NCI-H187 (cell line): ENCODE measurements at places on chromosomes 6 and 20.

- DNase-seq = no peak
These were observed 469.7 kb downstream of the CDKAL1 start for GRCh38 chr6:21003780-21004541.

GRCh38 chr6:15530411-15530810 is 132.4 kb downstream of the DTNBP1 start:
- no peak for DNase-seq

- DNase-seq = no peak
These were observed 3.3 kb upstream of the PXDC1 start for GRCh38 chr6:3754776-3755175.

DNA sequence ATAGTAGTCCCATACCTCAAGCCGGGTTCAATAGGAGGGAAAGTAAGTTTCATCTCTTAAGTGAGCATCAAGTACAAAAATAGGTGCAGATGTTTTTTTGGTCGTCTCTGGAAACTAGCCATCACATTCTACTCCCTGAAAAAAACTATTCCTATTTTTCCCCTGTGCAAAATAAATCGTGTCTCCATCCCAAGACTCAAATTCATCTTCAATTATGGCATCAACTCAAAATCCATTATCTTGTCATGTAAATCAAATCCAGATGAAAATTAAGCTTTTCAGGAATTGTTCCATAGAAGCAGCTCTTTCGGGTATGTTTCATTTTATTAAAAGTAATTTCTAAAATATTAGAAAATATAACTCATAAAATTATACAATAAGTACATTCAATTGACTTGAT is 1368.4 kb downstream of the GRIK2 start:
- no peak for DNase-seq

- no peak for DNase-seq
These were observed 532.8 kb downstream of the RFPL4B start for GRCh38 chr6:112879920-112880413.

DNA sequence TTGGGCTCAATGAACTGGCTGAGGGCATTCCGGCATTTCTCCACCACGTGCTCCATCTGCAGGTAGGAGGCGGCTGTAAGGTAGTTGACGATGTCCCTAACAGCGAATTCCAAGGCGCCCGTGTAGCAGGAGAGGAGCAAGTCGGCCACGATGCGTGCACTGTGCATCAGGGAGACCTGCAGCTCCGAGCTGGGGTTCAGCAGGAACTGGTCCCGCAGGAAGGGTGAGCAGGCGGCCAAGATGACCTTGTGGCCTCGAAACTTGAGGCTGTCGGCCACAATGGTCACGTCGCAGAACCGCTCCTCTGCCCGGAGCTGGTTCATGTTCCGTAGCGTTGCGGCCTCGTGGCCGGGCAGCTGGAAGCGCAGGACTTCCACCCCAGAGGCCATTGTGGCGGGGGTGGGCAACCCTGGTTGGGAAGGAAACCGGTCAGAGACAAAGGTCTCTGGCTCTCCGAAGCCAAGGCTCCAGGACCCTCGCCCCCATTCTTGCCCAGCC is 920 bp downstream of the ZBTB12 start:
- DNase-seq = no peak

DNA sequence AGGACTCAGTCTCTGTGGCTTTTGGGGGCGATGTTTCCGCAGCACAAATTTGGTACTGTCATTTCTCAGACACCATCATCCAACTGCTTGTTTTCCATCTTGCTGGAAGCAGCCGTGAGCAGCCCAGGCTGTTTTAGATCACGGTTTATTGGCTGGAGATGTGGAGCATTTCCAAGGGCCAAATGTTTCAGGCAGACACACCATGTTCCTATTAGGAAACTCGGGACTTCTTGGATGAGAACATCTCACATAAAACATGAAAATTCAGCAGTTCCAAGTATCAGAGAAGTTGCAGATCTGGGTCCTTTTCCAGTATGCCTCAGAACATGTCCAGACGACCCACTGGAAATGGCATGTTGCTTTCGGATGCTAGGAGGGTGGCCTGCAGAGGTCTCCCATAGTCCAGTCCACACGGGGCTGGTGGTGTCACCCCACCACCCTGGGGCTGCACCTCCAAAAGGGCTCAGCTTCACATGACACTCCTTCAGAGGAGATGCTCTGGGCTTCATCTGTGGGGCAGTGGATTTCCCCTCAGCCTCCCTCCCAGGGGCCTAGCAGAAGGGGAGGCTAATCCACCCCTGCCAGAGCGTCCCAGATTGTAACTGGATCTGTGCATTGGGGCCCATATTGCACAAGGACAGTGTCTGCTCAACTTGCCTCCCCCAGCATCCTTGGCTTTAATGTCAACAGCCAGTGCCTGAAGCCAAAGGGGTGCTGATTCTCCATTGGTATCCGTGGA is 176.3 kb downstream of the SCP2D1 start:
- DNase-seq = no peak

DNA sequence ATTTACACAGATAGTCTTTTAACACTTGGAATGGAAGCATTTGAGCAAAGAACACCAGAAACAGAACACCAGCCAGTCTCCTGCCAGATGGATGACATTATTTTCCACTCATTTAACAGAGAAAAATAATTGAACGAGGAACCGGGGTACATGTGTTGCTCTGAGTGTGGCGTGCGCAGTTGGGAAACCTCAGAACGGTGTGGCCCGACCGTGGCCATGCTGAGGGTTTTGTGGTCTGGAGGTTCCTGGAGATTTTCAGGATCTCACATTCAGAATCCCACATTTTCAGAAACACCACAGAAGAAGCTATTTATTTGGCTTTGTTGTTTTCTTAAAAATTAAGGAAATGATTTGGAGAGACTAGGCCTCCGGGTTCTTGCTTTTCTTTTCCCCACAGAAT is 126.9 kb upstream of the QKI start:
- DNase-seq = no peak

- DNase-seq = no peak
These were observed 87.5 kb downstream of the HDGFL1 start for GRCh38 chr6:22656706-22657351.

- no peak for DNase-seq
These were observed 47.6 kb upstream of the FUCA2 start for GRCh38 chr6:143559051-143559660.

DNA sequence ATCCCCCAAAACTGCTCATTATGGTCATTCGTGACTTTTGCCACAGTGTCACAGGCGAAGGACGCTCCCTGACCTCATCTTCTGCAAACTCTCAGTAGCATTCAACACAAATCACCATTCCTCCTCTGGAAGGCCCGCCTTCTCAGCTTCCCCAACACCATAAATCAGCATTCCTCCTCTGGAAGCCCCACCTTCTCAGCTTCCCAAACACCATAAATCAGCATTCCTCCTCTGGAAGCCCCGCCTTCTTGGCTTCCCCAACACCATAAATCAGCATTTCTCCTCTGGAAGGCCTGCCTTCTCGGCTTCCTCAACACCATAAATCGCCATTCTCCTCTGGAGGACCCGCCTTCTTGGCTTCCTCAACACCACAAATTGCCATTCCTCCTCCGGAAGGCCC is 288.0 kb upstream of the AGPAT4 start:
- DNase-seq = no peak

- no peak for DNase-seq
These were observed 25.1 kb downstream of the FKBP5 start for GRCh38 chr6:35663447-35664235.

DNA sequence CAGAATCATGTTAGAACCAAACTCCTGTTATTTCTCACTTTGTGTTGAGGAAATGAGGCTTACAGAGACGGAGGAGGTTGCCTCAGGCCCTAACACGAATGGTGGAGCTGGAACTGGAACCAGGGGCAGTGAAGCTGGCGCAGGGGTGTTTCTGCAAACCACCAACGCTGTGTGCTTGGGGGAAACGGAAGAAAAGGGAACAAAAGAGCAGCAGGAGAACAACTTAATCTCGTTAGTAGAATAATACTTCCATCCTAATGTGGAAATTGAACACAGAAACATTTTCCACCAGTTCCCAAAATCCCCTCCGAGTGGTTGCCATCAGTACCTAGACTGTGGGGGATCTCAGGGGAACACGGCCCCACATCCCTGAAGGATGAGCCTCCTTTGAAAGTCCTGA is 103.4 kb upstream of the FRMD1 start:
- no peak for DNase-seq

- DNase-seq = no peak
These were observed 131.7 kb downstream of the COL21A1 start for GRCh38 chr6:56115715-56116114.

DNA sequence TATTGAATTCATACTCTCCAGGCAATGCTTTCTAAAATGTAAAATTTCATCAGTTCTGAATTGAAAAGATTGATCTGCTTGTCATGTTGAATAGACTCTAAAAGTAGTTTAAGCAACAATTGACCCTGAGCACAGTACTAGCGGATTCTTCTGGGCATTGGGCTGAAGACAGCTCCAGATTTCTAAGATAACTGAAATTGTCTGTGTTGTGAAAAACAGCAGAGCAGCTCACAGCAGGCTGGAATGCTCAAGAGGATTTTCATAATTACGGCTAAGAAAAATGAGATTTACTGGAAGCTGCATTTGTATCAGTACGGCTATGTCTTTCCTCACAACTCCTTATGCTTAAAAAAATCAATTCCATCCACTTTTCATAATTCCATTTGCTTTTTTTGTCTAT is 373.7 kb downstream of the HACE1 start:
- no peak for DNase-seq

DNA sequence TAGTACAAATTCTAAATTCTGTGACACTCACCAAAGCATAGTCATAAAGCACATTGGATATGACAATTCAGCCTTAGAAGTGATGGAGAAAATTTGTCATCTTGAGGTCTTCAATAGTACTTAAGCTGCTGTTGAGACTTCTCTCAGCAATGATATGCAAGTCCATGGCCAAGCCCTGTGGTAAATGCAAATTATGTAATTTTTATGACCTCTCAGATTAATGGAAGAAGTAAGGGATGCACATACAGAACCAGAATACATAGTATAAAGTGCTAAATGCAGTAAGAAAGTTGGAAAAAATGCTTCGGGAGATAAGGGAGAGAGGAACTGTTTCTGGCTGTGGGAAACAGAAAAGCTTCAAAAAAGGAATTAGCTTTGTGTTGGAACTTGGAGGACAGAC is 700.7 kb downstream of the RNF144B start:
- no peak for DNase-seq

GRCh38 chr6:28922821-28923317 is 916 bp downstream of the TRIM27 start:
- no peak for DNase-seq

DNA sequence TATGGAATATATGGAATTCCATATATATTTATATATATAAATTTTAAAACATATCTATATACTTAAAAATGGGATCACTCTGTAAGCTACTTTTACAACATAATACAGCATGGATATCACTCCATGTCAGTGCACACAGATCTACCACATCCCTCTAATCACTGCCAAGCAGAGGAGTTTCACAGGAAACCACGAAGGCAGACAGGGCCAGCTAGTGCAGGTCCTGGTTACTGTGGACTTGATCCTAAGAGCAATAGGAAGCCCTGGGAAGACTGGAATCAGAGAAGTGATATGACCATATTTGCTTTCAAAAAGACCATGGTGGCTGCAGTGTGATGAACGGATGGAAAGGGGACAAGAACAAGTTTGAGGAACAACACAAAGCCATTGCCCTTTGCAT is 40.0 kb upstream of the NRN1 start:
- DNase-seq = no peak

- no peak for DNase-seq
These were observed 104.0 kb downstream of the VEGFA start for GRCh38 chr6:43873806-43874714.

GRCh38 chr6:142821860-142822259 is 123.1 kb downstream of the HIVEP2 start:
- no peak for DNase-seq

DNA sequence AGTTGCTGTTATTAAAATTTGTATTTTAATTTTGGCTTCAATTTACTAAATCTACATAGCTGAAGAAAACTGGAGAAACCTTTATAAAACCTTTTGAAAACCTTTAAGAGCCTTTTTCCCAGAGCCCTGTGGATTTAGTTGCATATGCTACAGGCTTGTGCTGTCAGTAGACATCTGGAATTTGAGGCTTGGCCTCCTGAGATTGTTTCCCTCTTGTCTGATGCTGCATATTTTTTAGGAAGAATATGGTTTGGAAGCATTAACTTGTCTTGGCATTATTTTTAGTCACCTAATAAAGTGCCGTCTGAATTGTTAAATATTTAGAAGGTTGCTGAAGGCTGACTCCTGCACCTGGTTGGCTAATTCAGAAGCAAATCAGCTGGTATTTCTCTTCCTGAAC is 369.4 kb downstream of the UTRN start:
- DNase-seq = no peak
